ENCODE measurements at places on chromosomes 3 and 15.

GRCh38 chr3:48595075-48595525 lies at the start of gene COL7A1:
COL7A1 (minus strand) TSS chr3:48595329; CDS start chr3:48595159, 170 bp downstream.
- DNase-seq: no peak

GRCh38 chr3:27575499-27575898 lies 91.3 kb upstream of the SLC4A7 start:
- no peak for DNase-seq

DNA sequence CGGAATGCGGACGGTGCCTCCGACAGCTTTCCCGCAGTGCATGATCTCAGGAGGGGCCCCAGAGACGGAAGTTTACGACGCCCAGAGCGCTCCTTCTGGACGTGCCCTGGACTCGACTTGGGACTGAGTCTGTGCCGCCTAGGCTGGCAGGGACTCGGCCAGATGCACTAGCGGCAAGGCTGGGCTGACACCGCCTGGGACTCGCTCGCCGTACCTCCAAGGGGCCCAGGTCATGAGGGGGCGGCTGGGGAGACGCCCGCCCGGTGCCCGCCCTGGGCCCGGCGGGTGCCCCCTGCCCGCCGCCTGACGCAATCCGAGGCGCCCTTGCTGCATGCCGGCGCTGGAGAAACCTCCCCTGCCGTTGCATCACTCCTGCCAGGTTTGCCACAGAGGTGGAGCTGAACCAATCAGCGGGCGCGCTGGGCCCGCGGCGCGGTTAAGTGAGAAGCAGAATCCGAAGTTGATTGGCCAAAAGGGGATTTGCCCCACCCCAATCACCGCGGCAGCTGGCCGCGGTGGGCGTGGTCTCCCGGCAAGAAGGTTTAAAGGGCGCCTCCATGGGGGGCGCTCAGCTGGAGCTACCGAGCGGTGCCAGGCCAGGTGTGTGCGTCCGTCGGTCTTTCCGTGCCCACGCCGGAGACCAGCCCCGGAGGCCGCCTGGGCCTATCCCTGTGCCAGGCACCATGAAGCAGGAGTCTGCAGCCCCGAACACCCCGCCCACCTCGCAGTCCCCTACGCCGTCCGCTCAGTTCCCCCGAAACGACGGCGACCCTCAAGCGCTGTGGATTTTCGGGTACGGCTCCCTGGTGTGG lies at the start of gene CHAC1:
CHAC1 (plus strand) TSS at position 571 of the 812 bp plus-strand sequence; CDS start at position 684, 113 bp downstream.
- DNase-seq: peak; percentile 96

DNA sequence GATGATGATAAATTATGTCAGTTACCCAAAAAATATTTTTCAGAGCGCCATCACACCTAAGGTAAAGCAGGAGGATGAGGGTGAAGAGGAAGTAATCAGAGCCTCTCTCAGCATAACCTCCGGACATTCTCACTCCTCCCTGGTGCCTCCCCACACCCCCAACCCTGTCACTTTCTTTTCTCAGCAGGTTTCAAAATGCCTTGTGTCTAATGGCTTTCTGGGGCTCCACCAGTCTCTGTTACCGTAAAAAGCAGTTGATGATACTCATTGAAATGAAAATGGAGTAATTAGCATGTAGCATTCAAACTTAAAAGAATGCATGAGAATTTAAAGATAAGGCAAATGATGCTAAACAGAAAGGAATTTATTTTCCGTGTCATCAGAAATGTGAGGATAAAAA lies 180.0 kb downstream of the ERC2 start:
- DNase-seq: no peak

DNA sequence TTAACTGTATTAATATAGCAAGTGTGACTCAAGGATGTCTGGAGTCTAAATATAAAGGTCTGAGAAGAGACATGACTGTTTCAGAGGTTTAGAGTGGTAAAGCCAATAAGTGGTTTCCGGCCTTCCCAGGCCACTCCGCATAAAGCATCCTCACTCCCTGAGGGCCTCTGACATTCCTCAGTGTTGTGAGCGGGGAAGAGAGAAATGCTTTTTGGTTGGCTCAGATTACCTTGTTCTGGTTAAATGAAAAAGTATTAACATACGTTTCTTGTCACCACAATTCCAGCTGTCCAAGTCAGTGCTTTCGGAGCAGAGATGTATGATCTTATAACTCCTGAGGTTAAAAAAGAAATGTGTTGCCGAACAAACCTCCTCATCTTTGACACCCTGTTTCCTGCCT lies 103.8 kb downstream of the RBMS3 start:
- DNase-seq: no peak

DNA sequence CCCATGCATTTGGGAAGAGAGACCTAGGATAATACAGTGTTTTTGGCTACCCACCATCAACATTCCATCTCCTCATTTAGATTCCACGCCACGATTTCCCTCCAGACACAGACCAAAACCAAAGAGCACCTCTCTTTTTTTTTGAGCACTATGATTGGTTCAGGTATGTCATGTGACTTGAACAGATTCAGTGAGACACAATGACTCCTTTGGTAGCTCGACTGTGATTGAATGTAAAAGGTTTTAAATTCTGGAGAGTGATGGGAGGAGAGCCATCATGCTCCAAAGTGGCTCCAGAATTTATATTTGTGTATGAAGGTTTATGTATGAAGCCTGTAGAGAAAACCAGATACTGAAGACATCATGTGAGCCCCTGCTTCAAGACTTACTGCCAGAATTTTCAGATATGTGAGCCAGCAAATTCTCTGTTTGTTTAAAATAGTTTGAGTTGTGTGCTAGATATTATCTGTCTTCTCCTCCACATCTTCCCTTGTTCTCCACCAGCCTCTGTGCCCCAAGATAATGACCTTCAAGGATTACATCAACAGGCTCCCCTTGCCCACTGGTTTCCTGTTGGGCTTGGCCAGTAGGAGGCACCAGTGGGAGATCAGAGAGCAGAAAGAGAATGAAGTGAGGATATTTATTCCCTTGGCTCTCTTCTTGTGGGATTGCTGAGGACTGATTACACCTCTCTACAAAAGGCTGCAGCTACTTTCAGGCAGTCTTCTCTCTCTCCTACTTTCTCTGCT lies 12.5 kb downstream of the MYD88 start:
- DNase-seq: no peak

All from activated T-cell treated with anti-CD3 and anti-CD28 coated beads for 48 hours (primary cell).